ENCODE measurements at places on chromosomes 1 and 21. TPM values are rescaled to one million over a fixed set of nuclear protein-coding genes. Genes with fewer than 3 reads are reported as not detected.
A peak's percentile ranks its signal among the peaks of the same experiment; 100 is the strongest.

GRCh38 chr1:161827786-161828185, 61.7 kb downstream of the ATF6 start:
- H3K4me1 ChIP-seq = peaks cover 3% of the 10 kb centered on the region
- H3K27me3 ChIP-seq = no peaks in the 10 kb centered on the region
- no peak for ATAC-seq
- no peaks in the 10 kb centered on the region for H3K36me3 ChIP-seq
- no peak overlapping the region for H3K4me3 ChIP-seq

- no peaks in the 10 kb centered on the region for H3K27me3 ChIP-seq
- H3K27ac ChIP-seq = no peak overlapping the region
- ATAC-seq = no peak
- no peaks in the 10 kb centered on the region for H3K36me3 ChIP-seq
- H3K4me1 ChIP-seq = no peaks in the 10 kb centered on the region
These were observed 66.1 kb downstream of the CYYR1 start for GRCh38 chr21:26506956-26507355.

The HES2 gene
- not detected for total RNA-seq

The CELA3B gene
- total RNA-seq = not detected

The CRYBG2 gene
- total RNA-seq = 0.54 TPM

GRCh38 chr1:57796616-57797015, 372.8 kb upstream of the DAB1 start:
- no peak for ATAC-seq
- H3K36me3 ChIP-seq = no peaks in the 10 kb centered on the region
- no peaks in the 10 kb centered on the region for H3K27me3 ChIP-seq
- no peak overlapping the region for H3K4me3 ChIP-seq
- no peak overlapping the region for H3K27ac ChIP-seq
- H3K4me1 ChIP-seq = no peaks in the 10 kb centered on the region

DNA sequence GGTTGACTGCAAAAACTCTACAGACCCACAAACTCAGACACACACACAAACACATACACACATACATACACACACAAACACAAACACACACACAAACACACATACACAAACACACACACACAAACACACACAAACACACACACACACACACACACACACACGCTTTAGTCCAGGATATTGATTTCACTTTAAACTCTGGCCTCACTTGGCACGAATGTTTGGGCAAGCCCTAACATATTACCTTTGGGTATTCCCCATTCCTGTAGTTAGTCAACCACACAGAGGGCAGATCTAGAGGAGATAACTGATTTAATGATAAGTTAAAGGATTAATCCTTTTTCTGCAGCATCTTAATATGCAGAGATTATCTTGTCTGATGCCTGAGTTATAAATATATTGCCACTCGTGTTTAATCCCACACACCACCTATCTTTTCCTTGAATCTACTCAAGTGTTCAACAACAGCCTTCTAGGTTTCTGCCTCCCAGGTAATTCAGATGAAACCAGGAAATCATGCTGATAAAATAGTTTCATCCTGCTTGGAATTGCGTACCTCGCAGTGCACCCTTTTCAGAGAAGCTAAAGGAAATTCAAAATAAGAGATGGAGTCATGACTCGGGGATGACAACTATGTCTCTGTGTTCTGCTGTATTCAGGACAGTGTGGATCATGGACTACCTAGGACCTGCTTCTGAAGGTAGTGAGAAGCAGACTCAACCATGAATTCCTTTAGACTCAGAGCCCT, 14.5 kb upstream of the RUNX1 start:
- H3K4me1 ChIP-seq = no peaks in the 10 kb centered on the region
- no peak for ATAC-seq
- no peak overlapping the region for H3K4me3 ChIP-seq
- H3K36me3 ChIP-seq = no peaks in the 10 kb centered on the region
- no peaks in the 10 kb centered on the region for H3K27me3 ChIP-seq
- no peak overlapping the region for H3K27ac ChIP-seq

The NBPF10 gene
- total RNA-seq = 1.4 TPM

DNA sequence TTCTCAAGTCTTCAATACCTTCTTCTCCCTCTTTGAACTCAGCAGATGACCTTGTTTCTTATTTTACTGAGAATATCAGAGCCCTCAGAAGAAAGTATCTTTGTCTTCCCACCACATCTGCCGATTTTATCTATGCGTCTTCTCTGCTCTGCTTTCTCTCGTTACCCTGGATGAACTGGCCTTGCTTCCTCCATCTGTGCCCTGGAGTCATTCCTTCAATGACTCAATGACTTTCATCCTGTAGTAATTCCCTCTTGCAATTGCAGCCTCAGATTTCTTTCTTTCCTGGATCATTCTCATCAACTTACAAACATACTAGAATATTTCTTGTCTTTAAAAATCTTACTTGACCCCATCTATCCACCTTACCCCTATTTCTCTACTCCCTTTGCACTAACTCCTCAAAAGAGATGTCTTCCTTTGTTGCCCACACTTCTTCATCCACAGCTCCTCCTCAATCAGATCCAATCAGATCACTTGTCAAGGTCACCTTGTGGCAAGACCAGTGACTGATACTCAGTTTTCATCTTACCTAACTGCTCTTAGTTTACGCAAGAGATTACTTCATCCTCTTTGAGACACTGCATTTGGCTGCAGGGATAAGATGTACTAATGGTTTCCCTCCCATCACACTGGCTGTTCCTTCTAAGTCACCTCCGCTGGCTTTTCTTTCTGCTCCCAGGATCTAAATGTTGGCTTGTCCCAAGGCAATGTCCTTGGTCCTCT, 8.2 kb upstream of the TGFBR3 start:
- ATAC-seq = peak; percentile 66
- no peak overlapping the region for H3K4me3 ChIP-seq
- no peak overlapping the region for H3K27ac ChIP-seq
- H3K4me1 ChIP-seq = peaks cover 52% of the 10 kb centered on the region
- no peaks in the 10 kb centered on the region for H3K27me3 ChIP-seq

The ACTN2 gene
- 14.1 TPM for total RNA-seq

GRCh38 chr1:51750218-51750617, 128.3 kb downstream of the NRDC start:
- no peaks in the 10 kb centered on the region for H3K4me1 ChIP-seq
- H3K27ac ChIP-seq = no peak overlapping the region
- no peaks in the 10 kb centered on the region for H3K36me3 ChIP-seq
- H3K27me3 ChIP-seq = no peaks in the 10 kb centered on the region
- ATAC-seq = no peak
- H3K4me3 ChIP-seq = no peak overlapping the region

DNA sequence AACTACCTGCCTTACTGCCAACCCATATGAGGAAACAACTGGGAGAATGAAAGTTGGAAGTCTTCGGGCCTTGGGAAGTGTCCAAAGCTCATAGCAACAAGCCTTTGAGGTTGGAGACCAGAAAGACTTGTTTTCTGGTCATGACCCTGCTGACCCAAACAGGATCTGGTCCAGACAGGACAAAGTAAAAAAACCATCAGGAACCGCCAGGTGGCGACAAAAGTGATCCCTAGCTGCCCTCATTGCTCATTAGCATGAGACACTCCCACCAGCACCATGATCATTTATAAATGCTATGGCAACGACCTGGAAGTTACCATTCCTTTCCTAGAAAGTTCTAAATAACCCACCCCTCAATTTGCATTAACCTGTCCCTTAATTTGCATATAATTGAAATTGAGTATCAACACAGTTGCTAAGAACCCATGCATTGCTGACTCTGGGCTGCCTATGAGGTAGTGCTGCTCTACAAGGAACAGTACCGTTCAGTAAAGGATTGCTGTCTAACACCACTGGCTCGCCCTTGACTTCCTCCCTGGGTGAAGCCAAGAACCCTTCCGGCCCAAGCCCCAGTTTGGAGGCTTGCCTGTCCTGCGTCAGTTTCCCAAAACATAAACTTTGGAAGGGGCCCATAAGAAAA, 89.0 kb downstream of the URB2 start:
- H3K27me3 ChIP-seq = no peaks in the 10 kb centered on the region
- no peaks in the 10 kb centered on the region for H3K4me1 ChIP-seq
- no peak overlapping the region for H3K4me3 ChIP-seq
- H3K27ac ChIP-seq = no peak overlapping the region

GRCh38 chr1:221548942-221549341, 192.9 kb downstream of the DUSP10 start:
- ATAC-seq = no peak
- no peak overlapping the region for H3K27ac ChIP-seq
- H3K4me1 ChIP-seq = no peaks in the 10 kb centered on the region
- no peak overlapping the region for H3K4me3 ChIP-seq
- no peaks in the 10 kb centered on the region for H3K36me3 ChIP-seq
- no peaks in the 10 kb centered on the region for H3K27me3 ChIP-seq

The AMPD1 gene
- not detected for total RNA-seq

GRCh38 chr1:166920561-166921475, 44.8 kb upstream of the TADA1 start:
- H3K4me3 ChIP-seq = peak overlapping the region; percentile 67
- ATAC-seq = peak; percentile 59
- peaks cover 15% of the 10 kb centered on the region for H3K27me3 ChIP-seq
- peaks cover 4% of the 10 kb centered on the region for H3K4me1 ChIP-seq
- H3K27ac ChIP-seq = peak overlapping the region; percentile 78

GRCh38 chr1:84467298-84467697, 11.8 kb upstream of the RPF1 start:
- H3K4me1 ChIP-seq = no peaks in the 10 kb centered on the region
- no peak overlapping the region for H3K27ac ChIP-seq
- peaks cover 61% of the 10 kb centered on the region for H3K27me3 ChIP-seq
- no peak for ATAC-seq

DNA sequence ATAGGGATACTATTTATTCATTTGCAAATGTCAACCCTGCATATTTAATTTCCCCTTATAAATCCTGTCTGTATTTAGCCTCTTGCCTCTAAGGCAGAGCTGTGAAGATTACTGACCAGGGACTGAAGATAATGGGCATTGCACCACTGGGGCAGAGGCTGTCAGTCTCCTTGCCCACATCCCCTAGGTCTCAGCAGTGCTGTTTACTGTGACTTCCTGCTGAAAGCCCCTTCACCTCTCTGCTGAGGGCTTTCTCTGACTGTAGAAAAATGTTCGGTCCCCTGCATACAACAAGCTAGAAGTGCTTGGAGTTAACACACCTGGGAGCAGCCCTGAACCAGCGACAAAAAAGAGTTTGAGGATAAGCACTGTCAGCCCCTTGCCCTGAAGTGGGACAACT, 28.8 kb downstream of the SLC5A9 start:
- no peak for ATAC-seq
- no peaks in the 10 kb centered on the region for H3K4me1 ChIP-seq
- H3K4me3 ChIP-seq = no peak overlapping the region
- no peaks in the 10 kb centered on the region for H3K36me3 ChIP-seq
- no peaks in the 10 kb centered on the region for H3K27me3 ChIP-seq
- H3K27ac ChIP-seq = no peak overlapping the region

DNA sequence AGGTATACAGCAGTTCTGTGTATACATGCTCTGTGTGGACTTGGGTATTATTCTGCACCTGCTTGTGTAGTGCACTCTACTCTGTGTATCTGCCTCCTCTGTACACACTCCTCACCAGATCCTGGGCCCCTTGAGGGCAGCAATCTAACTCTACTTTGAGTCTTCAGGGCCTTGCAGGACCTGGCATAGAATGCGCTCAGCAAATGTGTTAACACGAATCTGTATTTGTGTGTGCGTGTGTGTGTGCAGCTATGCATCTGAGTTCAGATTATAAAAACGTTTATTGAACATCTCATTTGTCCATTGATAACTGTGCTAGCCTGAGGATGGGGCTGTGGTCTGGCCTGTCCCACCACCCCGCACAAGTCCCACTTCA, 3.9 kb upstream of the MEF2D start:
- H3K36me3 ChIP-seq = no peaks in the 10 kb centered on the region
- H3K4me3 ChIP-seq = peak overlapping the region; percentile 32
- H3K4me1 ChIP-seq = peaks cover 38% of the 10 kb centered on the region

The TCHH gene
- 0.54 TPM for total RNA-seq

DNA sequence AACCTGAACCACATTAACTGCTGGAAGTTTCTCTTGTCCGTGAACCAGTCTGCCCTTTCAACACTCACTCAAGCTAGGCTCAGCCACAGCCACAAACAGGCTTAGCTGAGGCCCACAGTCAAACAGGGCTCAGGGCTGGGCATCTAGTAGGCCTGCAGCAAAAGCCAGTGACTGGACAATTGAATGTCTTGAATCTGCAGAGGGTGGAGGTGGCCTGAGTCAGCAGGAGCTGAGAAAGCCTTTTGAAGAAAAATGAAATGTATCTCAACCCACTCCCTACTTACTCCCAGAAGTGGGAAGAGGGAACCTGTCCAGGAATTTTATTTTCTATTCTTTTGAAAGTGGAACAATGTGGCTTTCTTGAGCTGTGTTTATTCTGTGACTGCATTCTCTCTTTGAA, 95.4 kb downstream of the PTPRU start:
- no peak overlapping the region for H3K27ac ChIP-seq
- H3K4me3 ChIP-seq = no peak overlapping the region
- H3K27me3 ChIP-seq = peaks cover 24% of the 10 kb centered on the region
- H3K4me1 ChIP-seq = no peaks in the 10 kb centered on the region
- ATAC-seq = no peak
- no peaks in the 10 kb centered on the region for H3K36me3 ChIP-seq

- H3K4me3 ChIP-seq = no peak overlapping the region
- no peak overlapping the region for H3K27ac ChIP-seq
- H3K36me3 ChIP-seq = peaks cover 19% of the 10 kb centered on the region
- ATAC-seq = no peak
- no peaks in the 10 kb centered on the region for H3K27me3 ChIP-seq
These were observed 64.0 kb downstream of the CCDC18 start for GRCh38 chr1:93244298-93245069.

DNA sequence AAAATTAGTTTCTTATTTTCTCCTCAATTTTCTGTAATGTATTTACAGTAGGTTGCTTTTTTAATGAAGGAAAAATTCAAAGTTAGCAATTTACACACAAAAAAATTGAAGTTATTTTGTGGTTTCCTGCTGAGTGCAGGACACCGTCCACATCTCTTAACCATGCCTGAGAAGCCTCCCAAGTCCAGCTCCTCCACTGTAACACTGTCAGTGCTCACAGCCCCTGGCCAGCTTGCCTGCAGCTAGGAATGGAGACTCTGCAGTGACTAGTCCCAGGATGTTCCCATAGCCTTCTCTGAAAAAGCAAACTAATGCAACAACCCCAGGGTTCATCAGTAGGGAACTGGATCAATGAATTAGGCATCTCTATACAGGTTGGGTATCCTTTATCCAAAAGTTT, 3.5 kb downstream of the A3GALT2 start:
- no peak overlapping the region for H3K27ac ChIP-seq
- no peaks in the 10 kb centered on the region for H3K36me3 ChIP-seq
- H3K4me1 ChIP-seq = no peaks in the 10 kb centered on the region
- H3K4me3 ChIP-seq = no peak overlapping the region

GRCh38 chr1:215377746-215378145, 189.4 kb upstream of the KCTD3 start:
- H3K4me3 ChIP-seq = no peak overlapping the region
- H3K36me3 ChIP-seq = no peaks in the 10 kb centered on the region
- H3K27me3 ChIP-seq = no peaks in the 10 kb centered on the region
- no peak overlapping the region for H3K27ac ChIP-seq

- no peaks in the 10 kb centered on the region for H3K36me3 ChIP-seq
- no peak overlapping the region for H3K4me3 ChIP-seq
- no peaks in the 10 kb centered on the region for H3K27me3 ChIP-seq
These were observed 5.8 kb upstream of the CHI3L2 start for GRCh38 chr1:111221633-111222291.

GRCh38 chr1:3227351-3227704, 158.3 kb downstream of the PRDM16 start:
- no peak overlapping the region for H3K4me3 ChIP-seq
- no peak overlapping the region for H3K27ac ChIP-seq
- H3K36me3 ChIP-seq = no peaks in the 10 kb centered on the region
- no peak for ATAC-seq
- H3K4me1 ChIP-seq = no peaks in the 10 kb centered on the region
